H7 (cell line): ENCODE measurements at places on chromosomes 11 and 22. TPM values are rescaled to one million over a fixed set of nuclear protein-coding genes. Genes with fewer than 3 reads are reported as not detected.

PES1 gene
- 86.2 and 111 TPM in 2 replicates for total RNA-seq

GNG3 gene
- total RNA-seq, result 0.33 and 3.1 TPM in 2 replicates

P2RX6 gene
- 0.26 and 0.31 TPM in 2 replicates for total RNA-seq

ACR gene
- total RNA-seq, result 0.07 TPM in 1 of 2 replicates, not detected in the other

PAMR1 gene
- 3.2 and 3.9 TPM in 2 replicates for total RNA-seq

TRIM49 gene
- not detected in 2 replicates for total RNA-seq

ABTB2 gene
- 9.3 and 12.2 TPM in 2 replicates for total RNA-seq

OR51B4 gene
- not detected in 2 replicates for total RNA-seq

ANGPTL5 gene
- not detected in 2 replicates for total RNA-seq

CHKB gene
- 42.1 and 54.5 TPM in 2 replicates for total RNA-seq

MRPL40 gene
- total RNA-seq, result 20.1 and 20.2 TPM in 2 replicates

SLC1A2 gene
- 0.81 and 1.0 TPM in 2 replicates for total RNA-seq

SCUBE2 gene
- 0.55 and 1.4 TPM in 2 replicates for total RNA-seq

FDXACB1 gene
- total RNA-seq, result 3.8 and 4.1 TPM in 2 replicates

SLC22A9 gene
- not detected in 2 replicates for total RNA-seq

LDHAL6A gene
- not detected in 2 replicates for total RNA-seq

CD44 gene
- 9.4 and 11.4 TPM in 2 replicates for total RNA-seq

OR4X2 gene
- 1.00 TPM in 1 of 2 replicates, not detected in the other for total RNA-seq

RAC2 gene
- total RNA-seq, result 9.4 and 9.6 TPM in 2 replicates

ARFGAP3 gene
- total RNA-seq, result 19.7 and 28.9 TPM in 2 replicates
